ENCODE measurements at places on chromosomes 5 and 9.

DNA sequence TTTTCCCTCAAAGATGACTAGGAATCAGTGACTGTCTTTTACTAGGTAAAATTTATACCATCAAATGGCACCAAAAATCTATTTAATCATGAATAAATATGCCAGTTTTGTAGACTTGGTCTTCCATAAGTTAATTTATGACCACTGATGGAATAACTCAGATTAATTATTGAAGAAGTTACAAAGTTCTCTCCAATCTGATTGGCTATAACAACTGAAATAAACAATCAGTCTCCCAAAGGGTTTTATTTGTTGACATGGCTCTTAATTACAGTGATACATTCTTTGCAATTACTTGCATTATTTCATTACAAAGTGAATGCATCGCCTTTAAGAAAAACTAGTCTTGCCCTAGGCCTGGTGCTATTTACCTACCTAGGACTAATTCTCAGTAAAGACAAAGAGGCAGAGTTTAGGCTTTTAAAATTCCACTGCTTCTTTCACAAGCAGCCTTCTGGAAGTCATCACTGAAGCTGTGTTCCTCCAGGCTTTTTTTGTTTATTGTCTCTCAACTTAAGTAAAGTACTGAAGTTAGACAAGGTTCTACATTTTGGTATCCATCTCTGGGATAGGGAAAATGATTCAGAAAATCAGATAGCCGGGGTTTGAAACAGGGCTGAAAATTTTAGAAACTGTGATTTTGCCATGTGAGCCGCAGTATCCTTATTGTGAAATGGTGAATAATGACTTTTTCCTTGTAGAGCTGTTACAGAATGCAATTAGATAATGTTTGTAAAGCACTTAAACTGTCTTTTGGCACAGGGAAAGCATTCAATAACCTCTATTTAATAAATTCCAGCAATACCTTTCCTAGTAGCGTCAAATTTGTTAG, 2.5 kb downstream of the STOM start:
- DNase-seq: no peak

DNA sequence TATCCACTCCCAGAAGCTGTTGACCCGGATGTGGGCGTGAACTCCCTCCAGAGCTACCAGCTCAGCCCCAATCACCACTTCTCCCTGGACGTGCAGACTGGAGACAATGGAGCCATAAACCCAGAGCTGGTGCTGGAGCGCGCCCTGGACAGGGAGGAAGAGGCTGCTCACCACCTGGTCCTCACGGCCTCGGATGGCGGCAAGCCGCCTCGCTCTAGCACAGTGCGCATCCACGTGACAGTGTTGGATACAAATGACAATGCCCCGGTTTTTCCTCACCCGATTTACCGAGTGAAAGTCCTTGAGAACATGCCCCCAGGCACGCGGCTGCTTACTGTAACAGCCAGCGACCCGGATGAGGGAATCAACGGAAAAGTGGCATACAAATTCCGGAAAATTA, 834 bp downstream of the PCDHGA8 start:
- no peak for DNase-seq

- DNase-seq: no peak
These were observed 522.9 kb downstream of the RASEF start for GRCh38 chr9:82539856-82540579.

- no peak for DNase-seq
These were observed 156.4 kb downstream of the SPOCK1 start for GRCh38 chr5:137342764-137343163.

DNA sequence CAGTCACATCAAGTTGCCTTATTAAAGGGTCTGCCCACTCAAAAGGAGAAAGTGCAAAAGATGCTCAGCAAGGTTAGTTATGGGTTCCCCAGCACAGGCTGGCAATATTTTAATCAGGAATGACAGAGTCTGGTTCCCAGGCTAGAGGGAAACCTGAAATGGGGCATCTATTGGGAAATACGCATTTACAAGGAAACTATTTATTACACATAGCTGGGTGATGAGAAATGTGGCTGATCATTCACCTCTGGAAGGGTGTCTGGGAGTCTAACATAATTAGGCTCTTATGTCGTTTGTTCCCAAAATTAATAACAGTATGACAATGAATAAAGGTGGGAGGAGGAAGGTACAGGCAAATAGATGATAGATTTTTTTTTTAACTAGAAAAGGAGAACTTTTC, 314.7 kb downstream of the ENC1 start:
- DNase-seq: no peak

GRCh38 chr5:175579742-175580432, 78.0 kb upstream of the HRH2 start:
- no peak for DNase-seq

DNA sequence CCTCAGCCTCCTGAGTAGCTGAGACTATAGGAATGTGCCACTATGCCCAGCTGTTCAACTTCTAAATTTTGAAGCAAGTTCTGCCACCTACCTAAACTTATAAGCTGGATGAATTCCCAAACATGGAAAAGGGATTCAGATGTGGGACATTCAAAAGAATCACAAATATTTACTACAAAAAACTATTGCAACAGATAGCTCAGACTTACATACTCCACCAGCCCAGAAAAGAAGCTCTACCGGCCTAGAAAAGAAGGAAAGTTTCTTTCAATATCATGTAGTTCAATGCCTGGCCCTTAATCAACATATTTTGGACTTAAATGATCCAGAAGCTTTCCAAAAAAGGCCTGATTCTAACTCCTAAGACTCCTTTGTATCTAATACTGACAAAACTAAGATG, 23.8 kb downstream of the SH3RF2 start:
- no peak for DNase-seq

DNA sequence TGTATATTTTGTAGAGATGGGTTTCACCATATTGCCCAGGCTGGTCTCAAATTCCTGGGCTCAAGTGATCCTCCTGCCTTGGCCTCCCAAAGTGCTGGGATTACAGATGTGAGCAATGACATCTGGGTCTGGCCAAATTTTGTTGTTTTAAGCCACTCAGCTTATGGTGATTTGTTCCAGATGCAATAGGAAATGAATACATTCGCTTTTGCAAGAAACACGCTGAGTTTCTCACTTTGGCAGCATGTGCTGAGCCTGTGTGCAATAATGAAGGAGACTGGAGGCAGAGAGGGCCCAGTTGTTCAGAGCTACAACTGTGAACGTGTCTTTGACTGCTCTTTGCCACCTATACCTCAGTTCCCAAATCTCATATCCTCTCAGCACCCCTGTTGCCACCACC, 56.4 kb downstream of the KIF4B start:
- DNase-seq: no peak

DNA sequence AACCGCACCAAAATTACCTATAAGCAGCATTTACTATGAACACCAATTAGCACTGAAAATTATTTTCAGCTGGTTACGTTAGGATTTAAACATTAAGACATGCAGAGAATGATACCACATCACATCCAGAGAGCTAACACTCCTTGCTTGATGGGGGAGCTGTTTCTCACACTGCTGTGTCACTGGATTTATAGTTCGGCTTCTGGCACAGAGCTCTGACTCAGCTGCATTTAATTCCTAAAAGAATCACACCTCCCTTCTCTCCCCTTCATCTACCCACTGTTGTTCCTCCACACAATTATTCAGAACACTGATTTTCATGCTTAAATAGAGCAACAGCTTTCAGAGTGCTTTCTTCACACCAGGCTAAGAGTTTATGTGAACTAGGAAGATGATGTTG, 82.6 kb upstream of the SV2C start:
- no peak for DNase-seq

DNA sequence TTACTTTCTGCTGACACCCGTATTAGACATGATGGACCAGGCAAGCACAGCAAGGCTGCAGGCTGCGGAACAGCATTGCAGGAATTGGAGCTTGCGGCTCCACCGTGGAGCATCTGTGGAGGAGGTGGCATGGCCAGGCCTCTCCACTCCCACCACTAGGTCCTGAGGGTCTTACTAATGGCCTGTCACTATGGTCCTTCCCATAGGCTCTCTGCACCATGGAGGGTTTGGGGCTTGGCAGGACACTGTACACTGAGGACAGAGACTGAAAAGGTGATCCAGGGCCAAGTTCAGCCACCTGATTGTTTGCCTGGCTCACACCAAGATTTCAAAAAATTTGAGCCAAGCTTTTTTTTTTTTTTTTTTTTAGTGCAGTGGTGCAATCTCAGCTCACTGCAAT, 14.3 kb upstream of the ZBTB43 start:
- DNase-seq: no peak

DNA sequence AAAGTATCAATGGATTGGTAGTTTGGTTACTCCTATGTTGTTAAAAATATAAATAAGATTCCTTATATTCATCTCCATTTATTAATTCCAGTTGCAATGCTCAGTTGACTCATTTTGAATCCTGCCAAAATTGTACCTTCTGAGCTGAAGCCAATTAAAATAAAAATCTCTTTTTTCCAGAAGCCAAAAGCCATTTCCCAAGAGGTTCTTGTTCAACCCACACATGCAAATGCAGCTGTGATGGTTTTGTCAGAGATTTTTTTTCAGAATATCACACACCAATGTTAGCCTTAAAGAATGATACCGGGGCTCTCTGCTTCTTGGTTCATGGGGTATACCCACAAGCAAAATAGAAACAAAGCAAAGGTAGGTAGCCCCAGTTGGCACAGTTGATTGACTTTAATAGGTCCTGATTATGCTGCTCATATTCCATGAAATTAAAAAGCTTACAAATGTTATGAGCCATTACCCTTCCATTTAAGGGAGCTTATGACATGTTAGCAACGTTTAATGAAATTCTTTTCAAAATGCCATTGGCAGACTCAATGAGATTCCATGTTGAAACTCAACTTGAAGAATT, 208.0 kb downstream of the SGCD start:
- DNase-seq: no peak

DNA sequence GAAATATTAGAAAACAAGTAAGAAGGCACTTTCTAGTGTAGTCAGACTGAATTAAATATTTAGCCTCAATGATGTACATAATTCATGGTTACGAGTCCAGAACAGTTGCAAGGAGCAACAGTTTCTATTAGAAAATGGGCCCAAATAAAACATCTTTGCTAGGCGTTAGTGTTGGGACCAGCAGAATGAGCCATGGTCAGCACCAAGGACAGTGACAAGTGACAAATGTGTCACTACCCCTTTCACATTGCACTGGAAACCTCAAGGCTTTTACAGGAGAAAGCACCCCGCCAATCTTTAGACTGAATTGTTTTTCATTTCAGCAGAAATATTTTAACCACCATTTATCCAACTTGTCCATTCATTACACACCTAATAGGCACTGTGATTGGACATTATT, 301.3 kb upstream of the ADCY2 start:
- DNase-seq: no peak

DNA sequence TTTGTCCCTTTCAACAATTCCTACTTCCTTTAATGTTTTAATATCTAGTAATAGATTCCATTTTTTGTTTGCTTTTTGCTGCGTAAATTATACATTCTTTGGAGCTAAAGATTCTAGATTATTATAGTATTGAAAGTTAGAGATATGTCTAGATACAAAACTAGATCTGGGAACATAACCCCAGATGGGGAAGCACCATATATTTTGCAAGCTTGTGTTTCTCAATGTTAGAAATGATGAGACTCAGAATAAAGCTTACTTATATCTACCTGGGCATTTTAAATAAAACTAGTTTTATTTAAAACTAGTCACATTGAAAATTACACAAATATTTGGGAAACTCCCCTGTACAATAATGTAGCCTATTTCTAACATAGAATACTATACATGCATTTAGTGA, 32.2 kb downstream of the TRIO start:
- no peak for DNase-seq

DNA sequence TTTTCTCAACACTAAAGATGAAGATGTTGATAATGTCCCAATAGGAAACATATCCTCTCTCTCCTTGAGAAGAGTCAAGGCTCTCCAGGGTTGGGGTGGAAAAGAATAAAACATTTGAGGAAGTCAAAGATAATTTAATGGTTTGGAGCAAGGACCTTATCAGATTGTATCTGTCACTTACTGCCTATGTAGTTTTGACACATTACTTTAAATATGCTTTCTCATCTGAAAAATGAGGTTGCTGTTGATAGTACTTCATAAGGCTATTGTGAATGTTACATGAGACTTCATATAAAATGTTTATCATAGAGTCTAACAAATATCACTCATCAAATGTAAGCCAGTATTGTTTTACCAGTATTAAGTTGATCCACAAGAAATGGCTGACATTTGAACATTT, 48.7 kb downstream of the BAAT start:
- DNase-seq: no peak

DNA sequence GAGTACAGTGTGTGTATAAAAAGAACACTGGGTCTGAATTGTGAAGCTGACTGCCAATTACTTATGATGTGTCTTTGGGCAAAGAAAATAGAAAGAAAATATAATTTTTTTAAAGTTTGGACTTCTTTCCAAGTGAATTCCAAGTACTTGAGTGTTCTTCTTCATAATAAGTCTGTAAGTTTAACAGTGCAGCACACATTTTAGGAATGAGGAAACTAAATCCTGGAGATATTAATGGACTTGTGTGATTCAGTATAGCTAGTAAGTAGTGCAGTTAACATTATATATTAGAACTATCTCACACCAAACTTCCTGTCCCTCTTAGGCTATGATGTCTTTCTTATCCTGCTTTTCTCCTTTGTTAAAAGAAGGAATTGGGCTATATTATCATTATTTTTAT, 1953.8 kb downstream of the MAT2B start:
- no peak for DNase-seq

- DNase-seq: no peak
These were observed 27.7 kb downstream of the ZNF131 start for GRCh38 chr5:43148417-43148816.

DNA sequence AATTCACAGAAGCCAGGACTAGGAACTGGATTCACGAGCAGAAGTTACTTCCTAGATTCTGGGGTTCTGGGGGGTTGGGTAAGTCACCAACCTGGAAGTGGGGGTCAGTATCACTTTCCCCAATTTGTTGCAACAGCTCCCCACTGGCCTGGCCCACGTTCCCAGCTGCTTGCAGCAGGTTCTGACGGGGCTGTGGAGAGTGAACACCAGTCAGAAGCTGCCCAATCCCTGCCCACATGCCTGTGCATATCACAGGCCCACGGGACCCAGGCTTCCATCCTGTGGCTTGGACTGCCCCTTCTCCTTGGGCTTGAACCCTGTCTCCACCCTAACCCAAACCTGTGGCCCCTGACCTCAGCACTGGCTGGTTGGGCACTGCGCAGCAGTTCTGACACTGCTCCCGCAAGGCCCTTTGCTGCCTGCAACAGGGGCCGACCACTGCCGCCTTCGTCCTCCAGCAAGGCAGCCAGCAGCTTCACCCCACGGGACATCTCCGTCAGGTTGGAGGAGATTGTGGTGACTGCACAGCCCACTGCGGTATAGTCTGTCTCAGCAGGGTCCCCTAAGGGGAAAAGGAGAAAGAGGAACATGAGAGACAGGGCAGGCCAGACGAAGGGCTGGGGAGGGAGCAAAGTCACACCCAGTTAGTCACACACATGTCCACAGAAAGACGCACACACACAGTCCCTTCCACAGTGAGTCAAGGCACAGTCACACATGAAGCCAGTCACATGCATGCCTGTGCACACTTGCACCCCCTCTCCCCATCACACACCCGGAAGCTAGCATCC, 13.1 kb downstream of the TLN1 start:
- DNase-seq: no peak

DNA sequence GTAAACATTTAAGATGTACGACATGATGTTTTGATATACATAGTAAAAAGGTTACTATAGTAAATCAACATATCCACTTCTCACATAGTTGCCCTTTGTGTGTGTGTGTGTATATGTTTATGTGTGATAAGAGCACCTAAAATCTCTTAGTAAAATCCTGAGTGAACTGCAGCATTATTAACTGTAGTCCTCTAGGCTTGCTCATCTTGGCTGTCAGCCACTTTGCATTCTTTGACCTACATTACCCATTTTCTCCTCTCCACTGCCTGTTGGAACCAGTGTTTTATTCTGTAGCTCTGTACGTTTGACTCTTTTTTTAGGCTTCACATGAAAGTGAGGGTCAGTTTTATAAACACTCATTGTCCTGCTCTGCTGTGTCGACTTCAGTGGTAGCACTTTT, 24.4 kb downstream of the C5orf22 start:
- no peak for DNase-seq

All from activated naive CD4-positive, alpha-beta T cell (primary cell).